ENCODE measurements at places on chromosomes 6 and 20. TPM values are rescaled to one million over a fixed set of nuclear protein-coding genes. Genes with fewer than 3 reads are reported as not detected.

DNA sequence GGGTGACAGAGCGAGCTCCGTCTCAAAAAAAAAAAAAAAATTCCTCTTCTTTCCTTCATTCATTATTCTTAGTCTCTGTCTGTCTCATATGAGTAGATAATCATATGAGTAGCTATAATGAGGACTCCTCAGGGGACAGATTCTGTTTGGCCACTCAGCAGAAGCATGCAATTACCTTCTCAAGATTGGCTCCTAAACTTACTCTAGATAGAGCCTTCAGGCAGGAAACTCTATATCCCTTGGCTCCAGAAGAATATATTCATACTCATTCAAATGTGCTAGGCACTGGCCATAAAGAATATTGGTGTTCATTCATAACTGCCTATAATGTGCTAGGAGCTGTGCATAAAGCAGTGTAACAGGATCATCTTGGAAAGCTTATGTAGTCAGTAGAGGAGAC lies 2.2 kb upstream of the ACAT2 start:
- peaks cover 35% of the 10 kb centered on the region for H3K36me3 ChIP-seq
- no peak overlapping the region for H3K27ac ChIP-seq
- H3K4me3 ChIP-seq, result peak overlapping the region; percentile 71
- peaks cover 6% of the 10 kb centered on the region for H3K27me3 ChIP-seq
- peaks cover 30% of the 10 kb centered on the region for H3K4me1 ChIP-seq
- no peak for DNase-seq

DNA sequence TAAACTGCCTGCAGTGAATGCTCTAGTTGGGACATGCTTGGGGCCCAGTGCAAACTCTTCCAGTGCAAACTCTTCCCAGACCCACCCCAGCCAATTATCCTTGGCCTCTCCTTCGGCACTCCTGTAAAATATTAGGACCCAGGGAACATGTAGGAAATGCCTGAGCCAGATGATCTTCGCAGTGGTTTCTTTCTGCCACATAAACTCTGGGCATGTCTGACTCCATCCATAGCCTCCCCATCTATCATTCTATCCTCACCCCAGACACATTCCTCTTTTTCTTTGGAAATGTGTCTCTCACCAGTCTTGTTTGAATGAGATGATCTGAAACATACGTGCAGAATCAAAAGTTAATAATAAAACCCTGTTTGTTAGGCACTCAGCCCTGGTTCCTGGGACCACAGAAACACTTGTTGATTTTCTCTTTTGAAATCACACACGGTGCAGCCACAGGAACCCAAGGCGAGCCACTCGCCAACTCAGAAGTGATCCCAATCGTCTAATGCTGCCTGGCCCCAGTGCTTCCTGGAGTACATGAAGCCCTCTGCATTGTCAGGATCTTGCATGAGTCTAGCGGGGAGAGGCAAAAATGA lies 108.9 kb upstream of the CST7 start:
- H3K27ac ChIP-seq, result no peak overlapping the region
- H3K36me3 ChIP-seq, result no peaks in the 10 kb centered on the region
- no peak for DNase-seq
- no peak overlapping the region for H3K4me3 ChIP-seq
- H3K4me1 ChIP-seq, result no peaks in the 10 kb centered on the region

DNA sequence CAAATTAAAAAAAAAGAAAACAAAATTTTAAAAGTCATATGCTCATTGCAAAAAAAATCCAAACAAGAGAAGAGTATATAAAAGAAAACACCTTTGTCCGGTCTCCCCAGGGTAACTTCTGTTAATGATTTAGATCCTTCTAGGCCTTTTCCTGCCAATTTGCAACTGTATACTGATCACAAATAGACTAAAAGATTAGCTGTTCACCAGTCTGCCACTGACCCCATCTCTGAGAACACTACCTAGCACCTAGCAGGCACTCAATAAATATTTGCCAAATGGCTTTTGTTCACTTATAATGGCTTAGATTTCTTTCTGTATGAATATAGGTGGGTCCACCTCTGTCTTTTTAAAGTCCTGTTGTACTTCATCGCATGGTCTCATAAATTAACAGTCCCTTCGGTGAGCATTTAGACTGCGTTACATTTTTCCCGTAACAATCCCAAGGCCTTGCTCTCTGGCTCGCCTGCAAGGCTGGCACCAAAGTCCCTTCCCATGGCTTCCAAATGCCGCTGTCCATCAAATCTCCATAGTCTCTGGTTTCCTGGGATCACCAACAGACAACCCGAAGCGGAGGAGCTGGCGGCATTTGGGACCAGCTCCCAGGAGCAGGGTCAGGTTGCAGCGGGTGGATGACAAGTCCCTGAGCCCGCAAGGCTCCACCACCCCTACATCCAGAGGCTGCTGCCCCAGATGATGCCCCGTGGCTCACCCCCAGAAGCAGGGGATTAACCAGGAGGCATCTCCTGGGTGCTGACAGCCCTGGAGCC lies 11.8 kb downstream of the JPH2 start:
- no peak overlapping the region for H3K27ac ChIP-seq
- H3K27me3 ChIP-seq, result peaks cover 6% of the 10 kb centered on the region
- no peak for DNase-seq
- H3K4me1 ChIP-seq, result no peaks in the 10 kb centered on the region
- H3K4me3 ChIP-seq, result no peak overlapping the region
- H3K36me3 ChIP-seq, result no peaks in the 10 kb centered on the region

- no peak overlapping the region for H3K27ac ChIP-seq
- no peaks in the 10 kb centered on the region for H3K27me3 ChIP-seq
- H3K4me1 ChIP-seq, result peaks cover 6% of the 10 kb centered on the region
- no peak for DNase-seq
- no peak overlapping the region for H3K4me3 ChIP-seq
These were observed 16.4 kb downstream of the SLC17A5 start for GRCh38 chr6:73637404-73637803.

SIGLEC1 gene
- not detected for total RNA-seq

C20orf204 gene
- total RNA-seq, result 2.3 TPM

AGER gene
- total RNA-seq, result 26.0 TPM

DNA sequence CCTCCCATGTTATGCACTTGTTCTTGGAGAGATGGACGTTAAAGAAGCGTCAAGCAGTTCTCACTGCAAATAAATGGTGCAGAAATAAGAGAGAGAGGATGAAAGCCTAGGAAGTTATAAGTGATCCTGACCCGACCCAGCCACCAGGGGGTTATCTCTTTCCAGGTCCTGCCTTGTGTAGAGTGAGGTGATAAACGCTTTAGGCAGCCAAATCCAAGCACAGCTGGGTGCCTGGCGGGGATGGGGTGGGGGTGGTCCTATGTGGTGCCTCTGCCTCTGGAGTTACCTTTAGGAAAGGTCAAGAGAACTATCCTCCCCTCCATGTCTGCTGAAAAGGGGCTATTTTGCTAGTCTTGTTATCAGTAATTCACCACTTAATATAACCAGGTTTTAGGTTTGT lies 9.2 kb upstream of the TFAP2A start:
- H3K36me3 ChIP-seq, result peaks cover 4% of the 10 kb centered on the region
- DNase-seq, result no peak
- no peak overlapping the region for H3K27ac ChIP-seq
- peaks cover 21% of the 10 kb centered on the region for H3K4me1 ChIP-seq

DDX43 gene
- not detected for total RNA-seq

OLIG3 gene
- total RNA-seq, result 0.14 TPM

GRCh38 chr20:57881466-57882385 lies 171.9 kb upstream of the PMEPA1 start:
- H3K36me3 ChIP-seq, result no peaks in the 10 kb centered on the region
- H3K4me3 ChIP-seq, result no peak overlapping the region
- no peaks in the 10 kb centered on the region for H3K4me1 ChIP-seq
- peaks cover 18% of the 10 kb centered on the region for H3K27me3 ChIP-seq

BHLHE23 gene
- not detected for total RNA-seq

DNA sequence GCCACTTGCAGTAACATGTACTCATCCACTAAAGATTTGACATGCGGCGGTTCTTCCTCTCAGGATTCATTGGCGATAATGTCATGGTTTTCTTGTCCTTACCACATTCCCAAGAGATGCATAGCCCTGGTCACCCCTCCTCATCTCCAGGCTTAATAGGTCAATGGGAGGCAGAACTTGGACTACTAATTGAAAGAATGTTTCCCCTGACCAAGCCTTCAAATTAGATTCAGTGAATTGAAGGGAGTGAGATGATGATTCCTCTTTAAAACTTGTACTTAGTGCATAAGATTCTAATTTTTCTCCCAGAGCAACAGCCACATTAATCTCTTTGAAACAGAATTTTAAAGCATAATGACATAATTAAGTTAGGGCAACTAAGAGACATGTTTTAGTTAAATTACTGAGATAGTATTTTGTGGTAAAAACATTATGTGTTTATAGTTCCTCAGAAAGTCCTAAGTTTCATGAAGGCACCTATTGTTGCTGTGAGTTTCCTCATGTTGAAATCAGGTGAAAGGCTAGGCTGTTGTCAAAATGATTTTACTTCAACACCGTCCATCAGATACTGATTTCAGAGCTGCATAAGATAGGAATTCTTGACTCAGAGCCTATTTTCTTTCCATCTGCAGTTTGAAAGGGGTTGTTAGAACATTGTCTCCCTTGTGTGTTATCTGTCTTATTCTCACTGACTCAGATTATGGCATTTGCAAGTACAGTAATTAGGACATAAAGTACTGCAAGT lies 48.5 kb downstream of the STK4 start:
- no peak overlapping the region for H3K4me3 ChIP-seq
- DNase-seq, result no peak
- H3K27me3 ChIP-seq, result no peaks in the 10 kb centered on the region
- H3K4me1 ChIP-seq, result peaks cover 7% of the 10 kb centered on the region
- no peaks in the 10 kb centered on the region for H3K36me3 ChIP-seq

- peaks cover 36% of the 10 kb centered on the region for H3K36me3 ChIP-seq
- H3K4me3 ChIP-seq, result peak overlapping the region; percentile 97
- no peak overlapping the region for H3K27ac ChIP-seq
These were observed 2.8 kb downstream of the BCL2L1 start for GRCh38 chr20:31719644-31720485.

DNA sequence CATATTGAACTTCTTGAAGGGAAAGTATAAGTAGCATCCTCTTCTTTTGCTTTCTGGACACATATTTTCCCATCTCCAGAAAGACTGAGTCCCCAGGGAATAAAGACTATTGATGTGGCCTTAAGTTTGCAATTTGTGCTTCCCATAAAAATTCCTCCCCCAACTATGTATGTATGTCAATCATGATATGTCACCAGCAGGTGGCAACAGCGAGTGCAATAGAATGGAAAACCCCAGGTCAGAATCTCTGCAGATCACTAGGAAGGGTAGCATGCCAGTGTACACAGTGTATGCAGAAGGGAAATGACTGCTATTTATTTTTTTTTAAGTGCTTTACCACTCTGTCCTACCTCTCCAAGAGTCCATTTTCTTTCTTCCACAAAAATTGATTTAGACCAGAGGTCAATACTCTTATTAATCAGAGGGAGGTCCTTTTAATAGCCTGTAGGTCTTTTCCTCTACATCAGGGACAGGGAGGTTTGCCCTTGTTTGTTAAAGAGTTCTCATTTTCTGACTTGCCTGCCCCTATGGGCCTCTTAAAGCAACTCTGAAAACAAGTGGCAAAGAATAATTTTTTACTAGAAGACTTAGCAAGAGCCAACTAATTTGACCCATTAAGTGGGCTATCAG lies 61.4 kb downstream of the BMP2 start:
- peak; percentile 69 for DNase-seq
- no peaks in the 10 kb centered on the region for H3K27me3 ChIP-seq
- H3K4me3 ChIP-seq, result no peak overlapping the region
- no peak overlapping the region for H3K27ac ChIP-seq

DNA sequence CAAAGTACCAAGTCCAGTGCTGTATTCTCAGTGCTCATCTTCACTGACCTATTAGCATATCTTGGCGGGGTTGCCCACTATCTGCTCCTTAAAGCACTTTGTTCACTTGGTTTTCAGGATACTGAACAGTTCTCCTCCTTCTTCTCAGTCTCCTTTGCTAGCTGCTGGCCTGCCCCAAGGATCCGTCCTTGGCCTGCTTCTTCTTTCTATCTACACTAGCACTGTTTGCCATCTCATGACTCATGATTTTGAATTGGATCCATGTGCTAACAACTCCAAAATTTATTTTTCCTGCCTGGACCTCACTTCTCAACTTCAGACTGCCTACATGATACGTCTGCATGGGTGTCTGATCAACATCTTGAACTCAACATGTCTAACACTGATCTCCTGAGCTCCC lies 15.5 kb downstream of the TPD52L1 start:
- no peaks in the 10 kb centered on the region for H3K4me1 ChIP-seq
- no peak for DNase-seq
- H3K4me3 ChIP-seq, result no peak overlapping the region
- no peaks in the 10 kb centered on the region for H3K27me3 ChIP-seq

TGM2 gene
- 1.2 TPM for total RNA-seq

HLA-DRB1 gene
- 0.84 TPM for total RNA-seq

TRMT6 gene
- total RNA-seq, result 24.4 TPM

DNA sequence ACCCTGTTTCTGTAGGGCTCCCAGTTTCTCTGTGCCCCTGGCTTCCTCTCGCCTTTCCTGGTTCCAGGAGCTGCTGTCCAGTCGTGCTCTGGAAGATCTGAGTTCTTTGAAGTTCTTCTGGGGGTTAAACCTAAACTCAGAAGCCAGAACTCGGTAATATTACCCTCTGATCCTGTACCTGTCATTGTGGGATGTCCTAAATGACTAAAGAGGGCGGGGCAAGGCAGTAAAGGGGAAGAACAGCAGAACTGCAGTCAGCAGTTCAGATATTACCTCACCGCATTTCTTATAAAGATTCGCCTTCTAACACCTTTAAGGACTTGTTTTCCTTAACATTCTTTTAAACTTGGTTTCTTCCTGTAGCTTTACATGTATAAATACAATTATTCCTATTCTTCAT lies 63.9 kb downstream of the FAM120B start:
- H3K36me3 ChIP-seq, result peaks cover 6% of the 10 kb centered on the region
- no peak overlapping the region for H3K4me3 ChIP-seq
- DNase-seq, result no peak

- no peaks in the 10 kb centered on the region for H3K27me3 ChIP-seq
- H3K4me3 ChIP-seq, result no peak overlapping the region
- H3K27ac ChIP-seq, result no peak overlapping the region
- no peak for DNase-seq
- no peaks in the 10 kb centered on the region for H3K36me3 ChIP-seq
These were observed 52.6 kb upstream of the DACT2 start for GRCh38 chr6:168371981-168372711.

SERPINB1 gene
- 8.2 TPM for total RNA-seq

GRCh38 chr20:19392344-19393130 lies 180.1 kb downstream of the SLC24A3 start:
- H3K27me3 ChIP-seq, result no peaks in the 10 kb centered on the region
- no peak for DNase-seq
- no peaks in the 10 kb centered on the region for H3K4me1 ChIP-seq
- peaks cover 8% of the 10 kb centered on the region for H3K36me3 ChIP-seq
- H3K27ac ChIP-seq, result no peak overlapping the region

- no peak overlapping the region for H3K27ac ChIP-seq
- no peaks in the 10 kb centered on the region for H3K27me3 ChIP-seq
- H3K4me3 ChIP-seq, result no peak overlapping the region
- DNase-seq, result no peak
- peaks cover 14% of the 10 kb centered on the region for H3K4me1 ChIP-seq
These were observed 30.9 kb downstream of the MAP3K5 start for GRCh38 chr6:136761227-136761922.

DNA sequence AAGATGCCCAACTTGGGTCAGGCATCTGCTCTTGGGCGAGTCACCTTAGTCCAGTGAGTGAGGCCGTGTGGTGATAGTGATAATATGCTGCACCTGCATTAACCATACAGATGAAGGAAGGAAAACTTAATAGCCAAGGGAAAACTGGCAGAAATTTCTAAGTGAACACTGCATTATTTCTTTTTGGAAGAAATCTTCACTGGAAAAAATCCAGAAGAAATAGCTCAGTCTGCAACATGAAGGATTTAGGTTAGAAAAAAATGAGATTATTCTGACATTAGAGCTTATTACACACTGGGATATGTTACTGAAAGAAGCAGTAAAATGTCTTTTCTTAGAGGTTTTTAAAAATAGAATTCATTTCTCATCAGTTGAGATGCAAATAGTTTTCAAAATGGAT lies 947.3 kb downstream of the KIF16B start:
- H3K27me3 ChIP-seq, result no peaks in the 10 kb centered on the region
- H3K4me1 ChIP-seq, result no peaks in the 10 kb centered on the region
- H3K27ac ChIP-seq, result no peak overlapping the region
- no peaks in the 10 kb centered on the region for H3K36me3 ChIP-seq
- DNase-seq, result no peak

Data from neural crest cell (in vitro differentiated cells).